Stimulated activated memory B cell treated with anti-CD40 and anti-IgM and Interleukin-4, amounts not matched to agents 10 μg/mL and 1 μg/mL and 100 μg/mL, for 72 hours (primary cell): ENCODE measurements at places on chromosomes 2 and 18.

- peak; percentile 65 for ATAC-seq
Observed at GRCh38 chr2:213251618-213252017, 32.6 kb upstream of the SPAG16 start.

DNA sequence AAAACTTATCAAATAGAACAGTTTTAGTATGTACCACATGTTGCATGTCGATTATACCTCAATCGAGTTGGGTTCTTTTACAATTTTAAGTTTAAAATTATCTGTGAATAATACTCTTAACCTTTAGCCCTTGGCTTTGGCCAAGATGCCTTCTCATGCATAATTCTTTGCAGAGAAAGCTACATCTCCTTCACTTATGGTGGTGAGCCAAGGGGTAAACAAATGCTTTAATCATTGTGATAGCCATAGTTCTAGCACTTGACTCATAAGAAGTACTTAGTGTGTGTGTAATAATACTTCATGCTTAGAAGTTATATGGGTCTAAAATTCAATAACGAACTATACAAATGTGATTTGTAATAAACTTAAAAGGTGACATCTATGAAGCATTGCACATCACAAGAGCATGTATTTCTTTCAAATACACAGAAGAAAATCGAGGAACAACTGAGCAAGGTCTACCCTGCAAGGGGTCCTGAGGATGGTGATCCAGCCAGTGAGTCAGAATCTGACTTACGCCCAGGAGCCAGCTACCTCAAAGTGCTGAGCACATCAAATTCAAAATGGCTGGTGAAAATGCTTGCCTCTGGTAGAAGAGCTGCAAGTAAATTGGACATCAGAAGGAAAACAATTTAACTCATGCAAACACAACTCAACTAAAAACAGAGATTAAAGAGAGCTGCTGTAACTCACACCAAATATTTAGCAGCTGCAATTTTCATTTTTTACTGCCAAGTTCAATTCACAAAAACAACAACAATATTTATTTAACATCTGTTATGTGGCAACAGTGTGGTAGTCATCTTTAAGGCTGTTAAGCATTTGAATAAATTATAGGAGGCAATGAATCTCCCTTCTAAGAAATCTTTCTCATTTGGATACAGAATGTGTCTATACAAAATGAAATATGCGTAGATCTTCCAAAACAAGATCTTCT is 23.8 kb upstream of the TTC39C start:
- no peak for ATAC-seq

DNA sequence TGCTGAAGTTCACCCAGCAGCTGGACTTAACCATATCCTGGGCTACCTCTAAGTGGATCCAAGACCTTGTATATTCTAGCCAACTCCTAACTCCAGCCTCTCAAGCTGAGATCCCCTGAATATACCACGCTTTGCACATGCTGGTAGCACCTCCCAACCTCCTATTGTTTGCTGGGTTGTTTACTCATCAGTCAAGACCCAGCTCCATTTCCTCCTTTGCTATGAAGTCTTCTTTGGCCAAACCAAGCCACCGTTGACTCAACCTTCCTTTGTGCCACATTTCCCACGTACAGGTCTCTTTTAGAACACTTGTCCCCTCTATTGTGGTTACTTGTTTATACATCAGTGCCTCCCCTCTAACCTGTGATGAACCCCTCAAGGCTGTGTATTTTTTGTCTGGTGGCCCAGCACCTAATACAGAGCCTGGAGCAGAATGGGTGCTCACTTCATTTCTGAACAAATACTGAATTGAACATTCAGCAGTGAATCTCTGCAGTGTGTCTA is 267.8 kb upstream of the REV1 start:
- ATAC-seq: no peak

DNA sequence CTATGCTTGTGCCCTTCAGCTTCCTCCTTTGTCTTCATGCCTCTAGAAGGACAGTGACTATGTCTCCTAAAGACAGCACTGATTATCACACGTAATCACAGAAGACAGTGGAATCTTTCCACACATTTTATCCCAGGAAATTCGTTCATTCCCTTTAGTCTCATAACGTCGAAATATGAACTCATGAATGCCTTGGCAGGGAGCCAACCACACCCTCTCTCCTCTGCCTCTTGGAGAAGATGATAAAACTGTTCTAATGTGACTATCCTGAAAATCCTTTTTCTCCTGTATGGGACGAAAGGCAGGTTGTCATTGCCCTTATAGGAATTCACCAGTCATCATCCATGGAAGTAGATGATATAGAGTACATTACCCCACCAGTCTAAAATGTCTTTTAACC is 726.6 kb upstream of the FANCL start:
- ATAC-seq: no peak

GRCh38 chr2:28021898-28022297 is 131.4 kb downstream of the BABAM2 start:
- no peak for ATAC-seq

DNA sequence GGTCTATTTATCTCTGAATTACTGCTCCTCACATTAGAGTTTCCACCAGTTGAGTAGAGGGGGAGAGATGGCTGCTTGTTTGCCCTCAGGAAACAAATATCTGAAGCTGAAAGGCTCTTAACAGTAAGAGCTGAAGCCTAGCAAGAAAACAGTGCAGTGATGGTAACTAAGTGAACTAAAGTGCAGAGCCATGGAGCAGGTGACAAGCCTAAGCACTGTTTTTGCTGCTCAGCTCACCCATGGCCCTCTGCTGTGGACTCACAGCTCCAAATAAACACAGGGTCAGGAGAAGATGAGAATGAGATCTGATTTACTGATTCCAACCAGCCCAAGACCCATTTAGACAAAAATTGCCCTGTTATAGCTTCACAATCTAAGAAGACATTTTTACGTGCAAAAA is 118.4 kb downstream of the ETAA1 start:
- no peak for ATAC-seq

GRCh38 chr2:48406116-48406515 is 123.8 kb upstream of the STON1 start:
- ATAC-seq: no peak

DNA sequence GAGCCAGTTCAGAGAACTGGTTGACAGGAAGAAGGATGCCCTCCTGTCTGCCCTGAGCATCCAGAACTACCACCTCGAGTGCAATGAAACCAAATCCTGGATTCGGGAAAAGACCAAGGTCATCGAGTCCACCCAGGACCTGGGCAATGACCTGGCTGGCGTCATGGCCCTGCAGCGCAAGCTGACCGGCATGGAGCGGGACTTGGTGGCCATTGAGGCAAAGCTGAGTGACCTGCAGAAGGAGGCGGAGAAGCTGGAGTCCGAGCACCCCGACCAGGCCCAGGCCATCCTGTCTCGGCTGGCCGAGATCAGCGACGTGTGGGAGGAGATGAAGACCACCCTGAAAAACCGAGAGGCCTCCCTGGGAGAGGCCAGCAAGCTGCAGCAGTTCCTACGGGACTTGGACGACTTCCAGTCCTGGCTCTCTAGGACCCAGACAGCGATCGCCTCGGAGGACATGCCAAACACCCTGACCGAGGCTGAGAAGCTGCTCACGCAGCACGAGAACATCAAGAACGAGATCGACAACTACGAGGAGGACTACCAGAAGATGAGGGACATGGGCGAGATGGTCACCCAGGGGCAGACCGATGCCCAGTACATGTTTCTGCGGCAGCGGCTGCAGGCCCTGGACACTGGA is 92.5 kb upstream of the EML6 start:
- no peak for ATAC-seq
